ENCODE measurements at places on chromosomes 16 and 17.

GRCh38 chr16:28617874-28618273, 8.0 kb upstream of the SULT1A1 start:
- DNase-seq, result peak; percentile 75

GRCh38 chr16:2467528-2468232, 3.4 kb upstream of the NTN3 start:
- DNase-seq, result no peak

GRCh38 chr17:78458091-78458490, 79.6 kb downstream of the PGS1 start:
- no peak for DNase-seq

GRCh38 chr17:78819806-78820792, 20.5 kb downstream of the USP36 start:
- DNase-seq, result no peak
